ENCODE measurements at places on chromosomes 2 and 18. TPM values are rescaled to one million over a fixed set of nuclear protein-coding genes. Genes with fewer than 3 reads are reported as not detected.

FAM124B gene
- 1.9 TPM for total RNA-seq

- no peak for DNase-seq
Measured at GRCh38 chr2:170026361-170026760, 151.6 kb upstream of the MYO3B start.

DNA sequence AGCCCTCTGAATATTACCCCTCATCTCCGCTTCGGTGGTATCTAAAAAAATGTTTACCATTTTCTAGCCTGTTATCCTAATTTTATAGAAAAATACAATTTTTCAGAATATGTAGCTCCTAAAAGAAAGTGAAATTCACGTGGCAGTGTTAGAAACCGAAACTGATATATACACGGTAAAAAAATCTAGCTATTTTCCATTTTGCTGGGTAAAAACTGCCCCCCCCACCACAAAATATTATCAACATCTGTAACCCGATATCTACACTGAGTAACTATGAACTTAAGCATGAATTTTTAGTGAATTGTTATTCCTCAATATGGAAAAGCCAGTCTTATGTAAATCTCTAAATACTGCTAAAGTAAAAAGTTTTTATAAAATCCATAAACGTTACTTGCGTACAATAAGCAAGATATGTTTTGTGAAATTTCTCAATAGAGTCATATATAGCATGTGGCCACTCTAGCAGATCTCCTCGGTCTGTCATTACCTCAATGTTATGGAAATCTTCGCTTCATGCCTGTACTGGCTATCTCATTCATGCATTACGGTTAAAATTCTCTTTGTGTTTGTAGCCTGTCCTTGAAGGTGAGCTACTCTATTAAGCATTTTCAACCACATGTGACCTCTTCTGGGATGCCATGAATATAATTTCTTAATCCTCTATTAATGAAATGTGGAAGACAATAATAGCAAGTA is 524.2 kb downstream of the TRIB2 start:
- no peak for DNase-seq

- no peak for DNase-seq
Measured at GRCh38 chr18:49817947-49818346, 4.6 kb upstream of the ACAA2 start.

SPC25 gene
- 0.60 TPM for total RNA-seq

SH3RF3 gene
- total RNA-seq = 8.0 TPM

GRCh38 chr2:1649103-1650084 is 94.9 kb downstream of the PXDN start:
- DNase-seq = peak; percentile 55

ZNF512 gene
- 18.3 TPM for total RNA-seq
